Mesenchymal stem cell (in vitro differentiated cells and primary cell): ENCODE measurements at places on chromosomes 5 and 9.

DNA sequence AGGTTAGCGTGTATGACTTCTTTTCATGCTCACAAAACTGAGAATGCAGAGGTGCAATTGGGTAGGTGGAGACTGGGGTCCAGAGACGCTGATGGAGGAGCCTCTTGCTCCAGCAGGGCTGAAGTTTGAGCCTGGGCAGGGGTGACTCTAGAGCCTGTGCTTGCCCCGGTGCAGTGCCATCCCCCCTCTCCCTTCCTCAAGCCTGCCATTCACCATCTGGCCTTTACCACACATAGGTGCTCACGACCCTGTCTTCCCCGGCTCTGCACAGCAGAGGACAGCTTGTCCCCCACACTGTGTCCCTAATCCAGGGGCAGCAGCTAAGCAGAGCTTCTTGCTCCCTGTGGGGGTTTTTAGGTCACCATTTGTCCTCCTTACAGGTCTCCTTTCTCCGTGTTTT is 86.5 kb downstream of the DAP start:
- DNase-seq, result no peak

DNA sequence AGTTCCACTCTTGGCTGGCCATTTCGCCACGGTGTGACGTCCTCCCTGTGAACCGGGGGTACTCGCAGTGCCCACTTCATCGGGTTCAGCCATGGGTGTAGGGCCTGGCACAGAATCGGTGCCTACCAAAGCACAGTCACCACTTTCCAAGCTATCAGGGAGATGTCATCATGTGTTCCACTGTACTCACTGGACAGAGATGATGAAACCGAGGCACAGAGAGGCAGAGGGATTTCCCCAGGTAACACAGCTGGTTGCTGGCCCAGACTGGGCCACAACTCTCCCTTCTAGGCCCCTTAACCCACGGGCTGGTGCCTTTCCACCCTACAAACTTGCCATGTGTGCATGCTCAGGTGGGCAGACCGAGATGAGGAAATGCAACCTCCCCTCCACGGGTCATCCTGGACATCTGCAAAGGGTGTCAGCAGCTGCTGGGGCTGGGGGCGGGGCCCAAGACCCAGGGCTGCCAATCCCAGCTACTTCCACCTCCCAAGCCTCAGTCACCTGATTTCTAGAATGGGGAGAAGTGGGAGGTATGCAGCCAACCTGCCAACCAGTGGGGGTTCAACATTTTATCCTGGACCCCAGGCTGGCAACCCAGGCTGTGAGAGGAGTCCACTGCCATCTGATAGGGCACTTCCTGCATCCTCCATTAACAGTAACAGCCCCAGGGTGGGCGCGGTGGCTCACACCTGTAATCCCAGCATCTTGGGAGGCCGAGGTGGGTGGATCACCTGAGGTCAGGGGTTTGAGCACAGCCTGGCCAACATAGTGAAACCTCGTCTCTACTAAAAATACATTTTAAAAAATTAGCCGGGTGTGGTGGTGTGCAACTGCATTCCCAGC is 893 bp upstream of the SH2D3C start:
- DNase-seq, result peak; percentile 27

GRCh38 chr9:123657941-123658340 is 272.0 kb downstream of the DENND1A start:
- DNase-seq, result no peak

GRCh38 chr5:64532657-64533056 is 26.8 kb downstream of the RGS7BP start:
- DNase-seq, result no peak
